Myometrial cell (primary cell): ENCODE measurements at places on chromosomes 4 and X. TPM values are rescaled to one million over a fixed set of nuclear protein-coding genes. Genes with fewer than 3 reads are reported as not detected.

The H2BW2 gene
- not detected in 2 replicates for total RNA-seq

The ZMAT1 gene
- under 0.01 TPM in 1 of 2 replicates, not detected in the other for total RNA-seq

The SPANXB1 gene
- not detected in 2 replicates for total RNA-seq

The CCDC160 gene
- not detected in 2 replicates for total RNA-seq

The ANAPC10 gene
- 19.9 and 27.3 TPM in 2 replicates for total RNA-seq

The CCKAR gene
- total RNA-seq, result not detected in 2 replicates

The CCNA2 gene
- total RNA-seq, result 83.6 and 86.7 TPM in 2 replicates

The SPACA5 gene
- total RNA-seq, result not detected in 2 replicates

The MAGEA11 gene
- total RNA-seq, result not detected in 2 replicates

The SATL1 gene
- not detected in 2 replicates for total RNA-seq
